Stimulated activated CD8-positive, alpha-beta memory T cell treated with anti-CD3 and anti-CD28 coated beads, Interleukin-4, amount 100 ng/mL, for 24 hours (primary cell): ENCODE measurements at places on chromosomes 12 and 14.

GRCh38 chr12:69475237-69475975, 5.2 kb downstream of the FRS2 start:
- no peak for DNase-seq

DNA sequence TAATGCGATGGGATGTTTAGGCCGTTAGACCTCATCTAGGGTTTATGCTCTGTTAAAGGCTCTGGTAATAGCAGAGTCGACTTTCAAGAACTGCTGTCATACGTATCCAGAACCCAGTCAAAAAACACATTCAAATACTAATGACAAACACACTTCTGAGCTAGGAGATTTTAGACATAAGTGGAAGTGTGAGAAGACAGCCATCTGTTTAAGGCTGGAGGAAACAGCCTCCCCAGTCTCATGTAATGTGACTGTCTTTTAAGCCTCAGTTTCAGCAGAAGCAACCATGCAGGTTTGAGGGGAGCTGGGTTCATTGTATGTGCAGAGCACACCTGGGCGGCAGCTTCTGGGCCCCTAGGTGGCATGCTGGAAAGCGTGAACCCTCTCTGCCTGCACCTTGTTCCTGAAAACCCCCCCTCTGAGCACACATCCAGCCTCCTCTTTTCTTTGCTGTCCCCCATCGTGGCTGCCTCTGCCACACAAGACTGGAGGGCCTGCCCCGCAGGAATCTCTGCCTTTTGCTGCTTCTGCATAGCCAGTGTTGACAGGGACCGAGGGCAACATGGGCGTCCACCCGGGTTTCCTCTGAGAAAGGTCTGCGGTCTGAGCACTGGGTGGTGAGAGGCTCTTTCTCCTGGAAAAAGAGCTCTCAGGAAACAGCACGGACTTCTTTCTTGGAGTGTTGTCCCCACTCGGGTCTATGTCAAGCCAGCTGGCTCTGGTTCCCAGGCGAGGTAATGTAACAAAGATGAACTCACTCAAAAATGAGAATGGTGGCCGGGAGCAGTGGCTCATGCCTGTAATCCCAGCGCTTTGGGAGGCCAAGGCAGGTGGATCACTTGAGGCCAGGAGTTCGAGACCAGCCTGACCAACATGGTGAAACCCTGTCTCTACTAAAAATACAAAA, 11.6 kb downstream of the WNT5B start:
- no peak for DNase-seq

DNA sequence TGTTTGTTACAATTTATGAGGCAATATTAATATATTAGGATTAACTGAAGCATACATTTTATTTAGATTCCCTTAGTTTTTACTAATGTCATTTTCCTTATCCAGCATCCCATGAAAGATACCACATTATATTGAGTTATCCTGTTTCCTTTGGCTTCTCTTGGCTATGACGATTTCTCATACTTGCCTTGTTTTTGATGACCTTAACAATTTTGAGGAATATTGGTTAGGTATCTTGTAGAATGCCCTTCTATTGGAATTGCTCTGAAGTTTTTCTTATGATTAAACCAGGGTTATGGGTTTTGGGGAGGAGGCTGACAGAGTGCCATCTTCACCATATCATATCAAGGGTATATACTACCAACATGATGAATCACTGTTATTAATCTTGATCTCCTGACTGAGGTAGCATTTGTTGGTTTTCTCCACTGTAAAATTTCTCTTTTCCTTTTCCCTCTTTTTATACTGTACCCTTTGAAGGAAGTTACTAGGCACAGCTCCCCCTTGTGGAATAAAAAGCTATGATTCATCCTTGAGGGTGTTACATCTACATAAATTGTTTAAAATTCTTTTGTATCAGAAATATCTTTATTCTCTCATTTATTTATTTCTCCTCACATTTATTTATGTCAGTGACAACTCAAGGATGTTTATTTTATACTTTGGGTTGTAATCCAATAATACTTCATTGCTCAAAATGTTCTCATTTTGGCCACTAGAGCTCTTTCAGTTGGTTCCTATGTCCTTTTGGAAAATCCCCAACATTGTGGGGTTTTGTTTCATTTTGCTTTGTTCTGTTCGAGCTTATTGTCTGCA, 239.0 kb downstream of the SLC16A7 start:
- no peak for DNase-seq

GRCh38 chr14:69917287-69917686, 38.1 kb downstream of the SMOC1 start:
- DNase-seq: no peak

DNA sequence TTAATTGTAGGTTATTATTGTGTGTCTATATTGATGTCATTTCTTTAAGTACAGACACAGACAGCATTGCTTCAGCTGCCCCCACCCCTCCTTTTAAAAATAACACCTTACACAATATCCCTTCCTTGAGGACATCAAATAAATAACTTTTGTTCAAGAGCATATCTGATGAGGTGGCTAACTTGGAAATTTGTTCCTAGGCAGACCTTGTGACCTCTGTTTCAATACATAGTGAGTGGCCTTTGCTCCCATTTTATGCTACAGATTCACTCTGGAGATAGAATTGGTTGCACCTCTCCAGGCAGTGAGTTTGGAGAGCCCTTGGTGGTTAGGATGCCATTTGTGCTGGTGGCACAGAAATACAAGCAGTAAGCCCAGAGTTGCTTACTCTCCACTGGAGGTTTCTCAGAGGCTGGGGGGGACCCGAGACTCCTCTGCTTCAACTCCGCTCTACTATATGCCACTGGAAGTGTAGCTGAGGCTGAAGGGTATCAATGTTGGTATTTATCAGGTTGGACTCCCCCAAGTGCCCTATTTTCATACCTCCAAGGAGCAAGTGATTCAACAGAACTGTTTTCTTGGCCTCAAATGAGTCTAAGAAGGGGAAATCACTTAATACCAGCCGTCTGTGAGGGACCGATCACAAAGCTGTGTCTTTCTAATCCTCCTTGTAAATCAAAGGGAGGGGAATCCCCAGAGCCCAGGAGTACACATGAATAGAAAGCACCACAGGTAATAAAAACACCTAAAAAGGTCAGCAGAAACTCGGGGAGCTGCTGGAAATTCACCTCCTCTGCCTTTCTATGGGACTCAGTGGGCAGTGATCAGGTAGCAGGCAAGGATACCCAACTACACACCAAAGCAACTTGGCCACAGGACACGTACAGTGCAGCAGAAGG, 463.1 kb downstream of the RAD51B start:
- DNase-seq: no peak
